ENCODE measurements at places on chromosomes 6 and 20. TPM values are rescaled to one million over a fixed set of nuclear protein-coding genes. Genes with fewer than 3 reads are reported as not detected.

DNA sequence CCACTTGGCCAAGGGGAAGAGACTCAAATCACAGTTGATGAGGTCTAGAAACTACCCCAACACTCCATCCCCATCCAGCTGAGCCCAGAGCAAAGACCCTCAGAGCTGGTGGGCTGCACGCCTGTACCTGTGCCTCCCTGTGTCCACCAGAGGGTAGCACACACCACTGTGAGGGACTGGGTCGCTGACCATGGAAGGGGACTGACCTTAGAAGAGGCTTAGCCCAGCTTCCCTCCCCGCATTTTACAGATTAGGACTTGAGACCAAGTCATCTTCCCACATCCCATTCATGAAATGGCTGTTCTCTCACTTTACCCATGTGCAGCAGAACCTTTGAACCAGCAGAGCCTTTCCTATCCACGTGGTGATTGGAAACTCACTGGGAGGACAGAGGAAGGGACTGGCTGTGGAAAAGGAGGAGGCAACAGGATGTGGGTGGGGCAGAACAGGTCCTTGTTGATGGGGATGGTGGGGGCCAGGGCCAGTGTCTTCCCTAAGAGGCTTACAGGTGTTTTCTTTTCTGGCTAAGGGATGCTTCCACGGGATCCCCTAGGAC is 44.3 kb downstream of the CPXM1 start:
- DNase-seq: peak; percentile 52

- DNase-seq: no peak
Measured at GRCh38 chr6:26159357-26160273, 72.4 kb downstream of the HFE start.

DNA sequence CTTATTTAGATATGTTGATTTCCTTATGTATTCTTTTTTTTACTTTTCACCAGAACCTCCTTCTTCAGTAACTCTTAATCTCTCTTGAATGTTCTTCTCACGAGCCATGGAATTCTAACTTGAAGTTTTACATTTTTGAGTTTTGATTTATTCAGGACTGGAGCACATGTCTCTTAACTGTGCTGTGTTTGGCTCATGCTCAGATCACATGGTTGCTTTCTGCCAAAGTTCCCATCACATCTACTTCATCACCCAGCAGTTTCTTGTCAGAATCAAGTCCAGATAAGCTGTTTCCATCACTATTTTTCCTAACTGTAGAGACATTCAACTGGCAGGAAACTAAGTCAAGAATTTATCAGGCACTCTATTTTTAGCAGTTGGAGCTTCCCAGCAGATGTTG is 31.7 kb downstream of the SLC35A1 start:
- no peak for DNase-seq

GRCh38 chr6:140970485-140970884 is 1162.2 kb upstream of the GJE1 start:
- no peak for DNase-seq

DNA sequence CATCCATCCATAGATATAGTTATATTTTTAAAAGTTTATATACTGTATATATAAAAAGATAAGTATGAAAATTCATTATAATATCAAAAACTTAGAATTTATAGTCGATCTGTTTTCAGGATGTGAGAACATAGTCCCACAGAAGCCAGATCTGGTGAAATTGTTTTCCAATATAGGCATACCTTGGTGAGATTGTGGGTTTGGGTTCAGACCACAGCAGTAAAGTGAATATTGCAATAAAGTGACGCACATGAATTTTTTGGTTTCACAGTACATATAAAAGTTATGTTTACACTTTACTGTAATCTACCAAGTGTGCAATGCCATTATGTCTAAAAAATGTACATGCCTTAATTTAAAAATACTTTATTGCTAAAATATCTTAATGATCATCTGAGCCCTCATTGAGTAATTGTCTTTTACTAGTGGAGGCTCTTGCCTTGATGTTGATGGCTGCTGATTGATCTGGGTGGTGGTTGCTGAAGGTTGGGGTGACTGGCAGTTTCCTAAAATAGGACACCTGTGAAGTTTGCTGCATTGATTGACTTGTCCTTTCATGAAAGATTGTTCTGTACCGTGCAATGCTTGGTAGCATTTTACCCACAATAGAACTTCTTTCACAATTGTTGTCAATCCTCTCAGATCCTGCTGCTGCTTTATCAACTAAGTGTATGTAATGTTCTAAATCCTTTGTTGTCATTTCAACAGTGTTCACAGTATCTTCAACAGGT is 29.8 kb downstream of the AIG1 start:
- no peak for DNase-seq

DNA sequence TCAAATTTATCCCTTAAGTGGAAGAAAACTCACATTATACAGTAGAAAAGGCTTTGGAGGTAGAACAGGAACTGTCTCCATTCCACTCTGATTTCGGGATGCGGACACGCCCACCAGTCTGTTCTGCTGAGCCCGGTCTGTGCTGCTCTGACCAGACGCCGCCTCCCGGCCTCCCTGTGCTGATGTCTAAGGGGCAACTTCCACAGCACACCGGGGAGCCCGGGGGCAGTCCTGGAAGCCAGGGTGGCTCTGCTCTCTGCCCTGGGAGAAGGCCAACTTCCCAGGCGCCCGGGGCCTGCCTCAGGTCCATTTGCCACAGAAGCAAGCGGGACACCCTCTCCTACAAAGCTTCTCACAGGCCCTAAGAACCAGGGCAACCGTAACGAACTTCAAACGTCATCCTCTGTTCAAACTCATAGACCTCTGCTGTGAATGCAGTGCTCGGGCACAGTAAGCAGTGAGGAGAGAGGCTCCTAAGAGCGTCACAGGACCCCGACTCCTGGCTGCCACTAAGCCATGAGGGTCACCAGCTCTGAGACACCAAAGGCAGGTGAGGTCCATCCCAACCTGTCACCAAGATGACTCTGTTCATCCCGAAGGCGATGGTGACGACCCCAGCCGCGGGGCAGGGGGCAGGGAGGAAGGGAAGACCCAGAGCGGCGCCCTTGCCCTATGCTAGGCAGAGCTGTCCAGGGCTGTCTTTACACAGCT is 5.6 kb downstream of the TAF4 start:
- no peak for DNase-seq

DNA sequence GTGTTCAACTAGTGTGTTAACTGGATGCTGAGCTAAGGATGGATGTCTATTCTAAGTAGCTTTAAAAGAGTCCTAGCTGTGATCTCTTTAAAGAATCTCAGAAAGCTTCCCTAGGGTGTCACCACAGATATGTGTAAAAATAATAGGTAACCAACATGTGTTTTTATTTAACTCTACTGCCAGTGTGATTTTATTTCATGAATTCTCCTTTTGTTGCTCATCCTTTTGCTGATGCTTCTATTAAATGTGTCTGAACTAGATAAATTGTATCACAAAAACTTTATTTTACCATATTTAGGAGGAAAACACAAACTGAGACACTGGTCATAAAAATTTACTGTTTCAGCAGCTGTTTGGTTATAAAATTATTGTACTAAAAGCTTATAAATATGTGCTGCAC is 809.4 kb upstream of the CITED2 start:
- DNase-seq: no peak

- DNase-seq: no peak
Measured at GRCh38 chr20:51413857-51414256, 128.7 kb downstream of the NFATC2 start.

- no peak for DNase-seq
Measured at GRCh38 chr6:169205176-169206160, 48.2 kb downstream of the THBS2 start.

The MRPL18 gene
- total RNA-seq: 36.5 TPM

DNA sequence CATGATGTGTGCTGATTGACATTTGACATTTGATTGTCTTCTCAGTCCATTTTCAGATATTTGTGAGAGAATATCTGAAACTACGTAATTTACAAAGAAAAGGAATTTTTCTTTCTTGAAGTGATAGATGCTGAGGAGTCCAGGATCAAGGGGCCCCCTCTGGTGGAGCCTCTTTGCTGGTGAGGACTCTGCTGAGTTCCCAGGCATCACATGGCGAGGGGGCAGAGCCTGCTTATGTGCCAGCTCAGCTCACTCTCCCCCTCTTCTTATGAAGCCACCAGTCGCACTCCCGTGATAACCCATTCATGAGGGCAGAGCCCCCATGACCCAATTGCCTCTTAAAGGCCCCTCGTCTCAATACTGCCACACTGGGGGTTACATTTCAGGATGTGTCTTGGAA is 91.3 kb downstream of the RPP40 start:
- no peak for DNase-seq

- DNase-seq: no peak
Measured at GRCh38 chr20:40427026-40427425, 262.0 kb downstream of the MAFB start.

- DNase-seq: no peak
Measured at GRCh38 chr6:37021356-37022129, 16.1 kb downstream of the FGD2 start.

The ASIP gene
- 3.0 TPM for total RNA-seq

GRCh38 chr6:137973201-137973600 is 106.1 kb downstream of the TNFAIP3 start:
- DNase-seq: no peak

DNA sequence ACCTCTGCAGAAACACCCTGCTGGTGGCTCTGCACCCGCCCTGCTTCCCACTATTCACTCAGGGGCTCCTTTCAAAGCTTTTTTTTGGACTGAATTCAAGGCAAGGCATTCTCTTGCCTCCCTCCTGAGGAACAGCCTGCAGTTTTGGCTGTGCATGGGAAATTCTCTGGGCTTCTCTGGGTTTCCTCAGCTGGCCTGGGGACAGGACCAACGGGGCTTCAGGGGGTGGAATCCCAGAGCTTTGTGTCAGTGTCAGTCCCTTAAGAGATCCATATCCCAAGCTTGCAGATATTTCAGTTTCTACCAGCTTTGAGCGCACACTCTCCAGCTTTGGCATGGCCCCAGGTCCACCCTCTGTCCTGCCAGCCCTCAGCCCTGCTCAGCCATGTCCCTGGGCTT is 2.0 kb downstream of the SCRT2 start:
- no peak for DNase-seq

- no peak for DNase-seq
Measured at GRCh38 chr6:118249680-118250079, 298.4 kb upstream of the PLN start.

GRCh38 chr6:72842140-72842539 is 220.3 kb downstream of the KCNQ5 start:
- DNase-seq: no peak

GRCh38 chr6:108501559-108501958 is 59.2 kb upstream of the FOXO3 start:
- DNase-seq: no peak

The ENPP4 gene
- total RNA-seq: 22.0 TPM

DNA sequence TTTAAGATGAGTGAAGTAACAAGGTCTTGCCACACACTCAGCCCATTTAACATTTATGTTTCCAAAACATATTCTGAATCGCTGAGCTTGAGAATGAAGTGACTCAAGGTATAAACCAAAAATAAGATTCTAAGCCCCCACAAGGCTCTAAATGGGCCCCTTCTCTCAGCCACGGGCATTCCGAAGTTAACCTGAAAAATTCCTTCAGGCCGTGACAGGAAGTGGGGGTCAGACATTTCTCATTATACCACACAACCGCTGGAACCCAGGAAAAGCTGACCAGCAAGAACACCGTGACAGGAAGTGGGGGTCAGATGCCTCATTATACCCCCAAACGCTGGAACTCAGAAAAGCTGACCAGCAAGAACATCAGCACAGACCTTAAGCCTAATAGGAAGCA is 247.9 kb downstream of the ERMARD start:
- no peak for DNase-seq

DNA sequence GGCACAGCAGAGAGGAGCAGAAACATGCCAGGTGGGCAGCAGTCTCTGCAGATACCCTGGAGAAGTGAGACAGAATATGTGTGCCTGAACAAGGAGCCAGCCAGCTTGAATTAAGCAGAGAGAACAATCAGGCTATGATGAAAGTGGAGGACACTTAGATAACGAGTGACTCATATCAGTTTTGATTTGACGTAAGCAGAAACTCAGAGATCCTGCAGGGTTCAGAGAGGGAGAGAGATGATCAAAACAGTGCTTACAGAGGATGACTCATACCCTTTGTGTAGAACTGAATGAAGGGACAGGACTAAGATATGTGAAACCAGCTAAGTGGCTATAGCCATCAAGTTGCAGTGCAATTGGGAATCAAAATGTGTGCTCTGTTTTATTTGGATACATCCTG is 300.7 kb downstream of the TENT5A start:
- no peak for DNase-seq

DNA sequence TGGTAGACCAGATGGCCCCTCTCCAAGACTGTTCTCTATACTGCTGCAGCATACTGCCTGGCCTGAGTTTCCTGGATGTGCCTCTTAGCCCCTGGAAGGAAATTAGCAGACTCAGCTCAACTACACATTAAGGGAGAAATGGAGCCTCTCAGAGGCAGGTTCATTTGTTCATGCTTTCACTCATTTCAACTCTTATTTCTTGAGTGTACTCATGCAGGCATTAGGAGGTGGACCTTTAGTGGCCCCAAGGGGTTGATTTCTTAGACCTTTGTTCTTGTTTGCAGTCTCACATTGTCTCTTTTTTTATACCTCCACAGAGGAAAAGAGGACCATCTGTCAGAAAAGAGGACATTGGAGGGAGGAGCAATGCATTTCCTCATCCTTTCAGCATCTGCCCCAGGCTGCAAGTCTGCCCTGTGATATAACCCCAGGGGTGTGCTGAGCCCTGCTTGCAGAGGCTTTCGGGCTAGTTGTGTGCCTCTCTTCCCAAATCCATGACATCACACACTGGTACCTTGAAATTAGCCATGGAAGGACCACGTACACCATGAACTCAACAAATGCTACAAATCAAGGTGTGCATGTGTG is 456.2 kb downstream of the CD83 start:
- no peak for DNase-seq

The RAD21L1 gene
- not detected for total RNA-seq

- no peak for DNase-seq
Measured at GRCh38 chr6:50610562-50610961, 102.8 kb upstream of the TFAP2D start.

- DNase-seq: no peak
Measured at GRCh38 chr6:170451762-170452651, 101.1 kb downstream of the PSMB1 start.

The DPM1 gene
- 32.9 TPM for total RNA-seq

The MMP24 gene
- total RNA-seq: 0.49 TPM

GRCh38 chr6:24902782-24903181 is 33.0 kb downstream of the RIPOR2 start:
- no peak for DNase-seq

- no peak for DNase-seq
Measured at GRCh38 chr6:5190507-5190906, 70.2 kb downstream of the LYRM4 start.

- DNase-seq: no peak
Measured at GRCh38 chr6:12635375-12635774, 81.2 kb upstream of the PHACTR1 start.
